Diencephalon (tissue), 1 donor: ENCODE measurements at places on chromosomes 5 and 9. TPM values are rescaled to one million over a fixed set of nuclear protein-coding genes. Genes with fewer than 3 reads are reported as not detected.

DCTN4 gene
- 107 TPM for total RNA-seq

PCDHGC4 gene
- total RNA-seq, result 91.6 TPM

DAB2IP gene
- total RNA-seq, result 22.6 TPM

BTNL3 gene
- total RNA-seq, result not detected

HTR4 gene
- total RNA-seq, result 5.5 TPM

AGXT2 gene
- total RNA-seq, result 0.23 TPM

GABRA1 gene
- total RNA-seq, result 76.6 TPM

GPR151 gene
- total RNA-seq, result 0.46 TPM

NR5A1 gene
- total RNA-seq, result 0.69 TPM
